ENCODE measurements at places on chromosomes 1 and 21.

DNA sequence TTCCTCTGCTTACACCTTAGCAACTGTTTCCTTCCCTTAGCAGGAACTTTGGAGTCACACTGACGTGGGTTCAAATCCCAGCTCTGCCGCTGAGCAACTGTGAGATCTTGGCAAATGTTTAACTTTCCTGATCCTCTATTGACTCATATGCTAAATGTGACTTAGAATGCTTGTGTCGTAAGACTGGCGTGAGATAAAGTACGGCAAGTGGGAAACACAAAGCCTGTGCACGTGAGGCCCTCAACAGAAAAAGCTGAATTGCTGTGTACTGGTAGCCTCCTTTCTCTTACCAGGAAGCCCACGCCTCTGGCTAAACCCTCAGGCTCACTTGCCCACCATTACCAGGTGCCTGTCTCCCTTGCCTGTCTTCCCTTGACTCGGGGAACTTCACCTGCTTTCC lies 135.4 kb upstream of the TNR start:
- DNase-seq = no peak

- DNase-seq = peak; percentile 20
Observed at GRCh38 chr1:114026797-114027196, 47.5 kb downstream of the OLFML3 start.

DNA sequence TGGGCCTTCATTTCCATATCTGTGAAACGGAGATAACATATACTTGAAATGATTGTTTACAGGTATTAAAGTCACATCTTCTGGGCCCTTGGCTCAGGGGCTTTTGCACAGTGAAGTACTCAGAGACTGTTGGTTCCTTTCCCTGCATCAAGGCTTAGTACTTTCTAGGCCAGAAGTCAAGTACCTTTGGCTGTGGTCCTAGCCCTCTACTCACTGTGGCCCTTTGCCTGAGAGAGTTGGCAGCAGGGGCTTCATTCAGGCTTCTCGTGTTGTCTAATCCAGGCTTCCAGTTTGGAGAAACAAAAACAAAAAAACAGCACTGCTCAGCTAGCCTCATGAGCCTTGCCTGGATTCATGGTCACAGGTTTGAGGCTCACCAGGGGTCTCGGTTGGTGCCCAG lies 8.1 kb upstream of the DPH2 start:
- no peak for DNase-seq

DNA sequence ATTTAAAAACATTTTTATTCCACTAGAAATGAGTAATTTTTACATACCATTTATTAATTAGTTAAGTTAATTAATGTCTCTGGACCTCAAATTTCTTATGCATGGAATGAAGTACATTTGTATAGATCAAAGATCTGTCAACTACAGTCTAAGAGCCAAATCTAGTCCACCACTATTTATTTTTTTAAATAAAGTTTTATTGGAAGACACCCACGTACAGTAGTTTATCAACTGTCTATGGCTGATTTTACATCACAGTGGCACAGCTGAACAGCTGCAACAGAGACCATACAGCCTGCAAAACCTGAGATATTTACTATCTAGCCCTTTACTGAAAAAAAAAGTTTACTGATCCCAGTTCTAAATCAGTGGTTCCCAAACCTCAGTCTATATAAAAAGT lies 188.6 kb upstream of the HP1BP3 start:
- DNase-seq = no peak

DNA sequence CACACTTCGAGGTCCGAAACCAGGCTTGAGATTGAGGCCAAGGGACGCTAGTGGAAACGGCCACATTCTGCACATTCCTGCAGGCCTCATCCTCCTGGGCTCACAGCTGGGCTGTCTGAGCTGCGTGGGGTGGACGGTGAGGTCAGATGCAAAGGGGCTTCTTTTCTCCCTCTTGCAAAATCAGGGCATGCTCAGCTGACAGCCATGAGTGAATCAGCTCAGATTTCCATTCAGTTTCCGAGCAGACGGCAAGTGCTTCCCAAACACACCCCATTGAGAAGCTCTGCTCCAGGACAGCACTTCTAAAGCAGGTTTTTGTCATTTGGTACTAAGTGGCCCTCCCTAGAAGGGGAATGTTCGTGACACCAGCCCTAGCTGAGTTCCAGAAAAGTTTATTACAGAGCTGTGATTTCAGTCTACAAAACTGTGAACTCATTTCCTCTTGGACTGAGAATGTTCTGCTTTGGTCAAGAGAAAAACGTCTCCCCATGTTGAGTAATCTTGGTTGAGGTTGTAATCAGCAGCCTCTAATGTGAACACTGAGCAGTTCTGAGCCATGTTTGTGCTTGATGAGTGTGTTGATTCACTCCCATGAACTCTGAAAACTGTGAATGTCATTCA lies 10.0 kb downstream of the PDPN start:
- DNase-seq = peak; percentile 92

GRCh38 chr21:32048353-32048752 lies 175.5 kb downstream of the HUNK start:
- no peak for DNase-seq

GRCh38 chr1:94623560-94624148 lies 82.1 kb upstream of the F3 start:
- DNase-seq = no peak

- DNase-seq = peak; percentile 59
Observed at GRCh38 chr1:41799723-41800122, 119.0 kb downstream of the HIVEP3 start.

DNA sequence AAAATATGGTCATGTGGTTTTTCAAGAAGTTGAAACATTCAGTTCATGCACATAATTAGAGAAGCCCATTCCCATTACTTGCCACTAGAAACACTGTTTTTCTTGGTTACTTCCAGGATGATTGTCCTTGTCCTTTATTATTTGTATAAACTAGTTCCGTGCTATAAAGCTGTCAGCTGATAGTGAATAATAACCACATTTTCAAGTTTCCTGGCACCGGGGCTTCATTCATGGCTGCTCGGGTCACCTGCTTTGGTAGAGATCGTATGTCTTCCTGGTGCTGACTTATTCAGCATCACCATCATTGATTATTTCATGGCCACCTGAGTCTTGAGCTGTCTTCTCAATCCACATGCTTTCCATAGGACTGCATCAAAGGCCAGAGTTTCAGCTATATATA lies 62.9 kb upstream of the ZNF326 start:
- no peak for DNase-seq

- DNase-seq = no peak
Observed at GRCh38 chr1:59137276-59137615, 159.6 kb upstream of the FGGY start.

Measured in GM23248 (cell line).